OCI-LY7 (cell line): ENCODE measurements at places on chromosomes 5 and 9. TPM values are rescaled to one million over a fixed set of nuclear protein-coding genes. Genes with fewer than 3 reads are reported as not detected.

GRCh38 chr9:28781481-28781880 is 1208.2 kb upstream of the C9orf72 start:
- no peak for DNase-seq

DNA sequence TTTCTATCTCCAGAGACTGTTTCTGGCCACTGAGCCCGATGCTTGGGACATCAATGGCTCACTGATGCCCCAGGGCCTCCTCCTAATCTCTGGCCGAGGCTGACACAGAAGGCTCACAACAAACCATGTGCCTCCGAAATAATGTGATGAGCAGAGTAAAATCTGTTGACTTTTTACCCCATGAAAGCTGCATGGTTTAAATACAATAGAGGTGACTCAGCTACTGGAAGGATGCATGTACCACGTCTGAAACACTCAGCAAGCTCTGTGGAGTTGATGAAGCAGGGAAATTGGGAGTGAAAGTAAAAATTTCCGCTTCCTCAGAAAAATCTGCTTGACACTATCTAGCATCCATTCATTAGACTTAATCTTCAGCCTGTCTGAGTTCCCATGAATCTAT is 111.1 kb upstream of the EQTN start:
- DNase-seq: no peak

- DNase-seq: no peak
Measured at GRCh38 chr9:87497604-87498045, at the start of gene DAPK1. TSS of gene DAPK1 (plus strand) at chr9:87497867. CDS start at chr9:87499078, 1,211 bp downstream.

- DNase-seq: no peak
Measured at GRCh38 chr9:20930836-20931235, 100.6 kb downstream of the HACD4 start.

- no peak for DNase-seq
Measured at GRCh38 chr9:121844562-121844961, 193.1 kb downstream of the DAB2IP start.

GRCh38 chr9:128175726-128176125 is 15.6 kb downstream of the CIZ1 start:
- no peak for DNase-seq

GRCh38 chr5:178433273-178433775 is 156.9 kb downstream of the COL23A1 start:
- DNase-seq: no peak

GRCh38 chr5:22665801-22666200 is 187.3 kb downstream of the CDH12 start:
- DNase-seq: no peak

TRIM36 gene
- total RNA-seq: not detected in 2 replicates
